Cortex of kidney (tissue), 1 donor: ENCODE measurements at places on chromosomes 6 and 20.

- DNase-seq, result no peak
Measured at GRCh38 chr20:32596681-32597252, 11.6 kb upstream of the NOL4L start.

DNA sequence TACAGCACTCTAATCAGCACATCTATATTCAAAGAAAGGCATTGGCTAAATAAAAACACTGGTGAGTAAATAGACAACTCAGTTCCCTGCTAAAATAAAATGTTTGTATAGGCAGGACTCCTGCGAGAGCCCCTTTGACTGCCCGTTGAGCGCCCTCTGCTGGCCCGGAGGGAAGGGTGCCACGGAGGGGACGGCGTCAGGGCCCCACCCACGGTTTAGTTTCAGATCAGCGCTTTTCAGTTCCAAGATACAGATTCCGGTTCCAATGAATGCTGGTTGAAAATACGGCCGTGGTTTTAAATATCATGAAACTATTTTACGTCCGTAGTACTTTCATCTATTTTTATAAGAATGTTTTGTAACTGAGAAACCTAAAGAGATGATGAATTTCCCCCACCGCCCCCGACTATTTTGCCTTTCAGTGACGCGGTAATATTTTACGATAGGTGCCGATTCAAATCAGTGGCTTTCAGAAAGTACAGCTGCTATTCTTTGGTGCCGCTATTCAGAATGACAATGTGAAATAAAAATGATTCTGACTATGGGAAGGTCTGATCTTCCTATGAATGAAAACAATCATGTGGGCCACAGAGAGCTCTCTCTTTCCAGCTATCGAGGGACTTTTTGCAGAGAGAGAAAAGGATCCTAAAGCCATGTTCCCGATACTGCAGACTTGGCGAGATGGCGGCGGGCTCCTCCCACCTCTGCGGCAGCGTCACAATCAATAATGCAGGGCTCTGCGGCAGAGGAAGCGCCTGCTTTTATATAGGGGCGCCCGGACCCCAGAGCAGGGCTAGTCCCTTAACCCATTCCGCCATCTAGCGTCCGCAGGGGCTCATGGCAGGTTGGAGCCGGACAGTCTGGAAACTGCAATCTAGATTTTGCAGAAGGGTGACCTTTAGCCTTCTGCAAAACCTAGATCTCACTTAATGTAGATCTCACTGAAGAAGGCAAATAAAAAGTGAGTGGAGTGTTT, 10.6 kb upstream of the CCN6 start:
- DNase-seq, result no peak

- DNase-seq, result no peak
Measured at GRCh38 chr6:140071601-140072062, 697.2 kb upstream of the CITED2 start.

GRCh38 chr20:53319200-53319599, 274.4 kb downstream of the ZNF217 start:
- DNase-seq, result no peak

GRCh38 chr20:37267667-37268313, 6.2 kb upstream of the GHRH start:
- no peak for DNase-seq

GRCh38 chr6:74213995-74214394, 518.0 kb downstream of the CD109 start:
- no peak for DNase-seq

GRCh38 chr6:28090917-28091586, 10.7 kb downstream of the ZNF165 start:
- no peak for DNase-seq

DNA sequence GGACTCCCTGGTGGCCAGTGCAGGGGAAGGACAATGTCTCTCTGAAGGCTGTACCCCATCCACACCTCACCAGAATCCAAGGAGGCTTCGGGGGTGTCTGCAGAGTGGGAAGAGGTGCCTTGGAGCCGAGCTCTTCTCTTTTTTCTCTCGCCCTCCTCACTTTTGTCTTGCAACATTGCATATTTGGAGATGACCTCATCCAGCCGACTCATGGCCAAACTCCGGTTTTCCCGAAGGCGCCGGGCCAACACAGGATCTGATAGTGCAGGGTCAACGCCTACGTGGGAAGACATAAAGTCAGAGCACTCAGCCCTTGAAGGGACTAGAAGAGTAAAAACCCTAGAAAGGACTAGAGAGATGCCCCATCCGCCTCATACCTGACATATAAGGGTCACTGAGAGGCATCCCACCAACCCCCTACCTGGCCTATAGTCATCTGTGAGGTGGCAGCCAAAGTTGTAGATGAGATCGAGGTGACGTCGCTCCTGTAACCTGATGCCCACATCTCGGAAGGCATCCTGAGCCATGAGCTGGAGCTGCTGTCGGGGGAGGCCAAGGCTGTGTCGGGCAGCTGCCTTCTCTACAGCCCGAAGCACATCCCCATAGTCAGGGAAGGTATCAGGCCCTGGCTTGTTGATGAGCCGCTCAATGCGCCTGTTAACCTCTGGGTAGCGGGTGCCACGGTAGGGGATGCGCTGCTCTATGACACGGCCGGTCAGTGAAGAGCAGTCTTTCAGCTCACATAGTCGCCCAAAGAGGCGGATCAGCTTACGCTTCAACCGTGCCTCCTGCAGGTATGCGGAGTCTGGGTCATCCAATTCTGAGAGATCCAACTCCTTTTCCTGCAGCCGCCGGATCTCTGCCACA, 3.0 kb upstream of the ZBTB22 start:
- no peak for DNase-seq

GRCh38 chr6:126919947-126920346, 198.5 kb upstream of the RSPO3 start:
- DNase-seq, result no peak
